Smooth muscle cell of bladder (primary cell): ENCODE measurements at places on chromosomes 12 and 14. TPM values are rescaled to one million over a fixed set of nuclear protein-coding genes. Genes with fewer than 3 reads are reported as not detected.

ZBTB1 gene
- total RNA-seq: 35.4 and 51.4 TPM in 2 replicates

ALG10B gene
- 1.4 and 2.4 TPM in 2 replicates for total RNA-seq

TMEM121 gene
- total RNA-seq: 10.0 and 10.2 TPM in 2 replicates

WNT5B gene
- total RNA-seq: 14.7 and 30.3 TPM in 2 replicates

RERG gene
- total RNA-seq: 0.28 TPM in 2 replicates

KLRB1 gene
- total RNA-seq: under 0.01 TPM in 1 of 2 replicates, not detected in the other

KRT75 gene
- not detected in 2 replicates for total RNA-seq

ARMH4 gene
- 1.00 and 4.0 TPM in 2 replicates for total RNA-seq

CD163 gene
- not detected in 2 replicates for total RNA-seq

P3H3 gene
- 78.9 and 105 TPM in 2 replicates for total RNA-seq

FSCB gene
- total RNA-seq: not detected in 2 replicates

TTC5 gene
- 19.3 and 21.0 TPM in 2 replicates for total RNA-seq

ADGRD1 gene
- total RNA-seq: 10.2 and 19.9 TPM in 2 replicates

TCP11L2 gene
- total RNA-seq: 42.4 and 65.1 TPM in 2 replicates

ERG28 gene
- 7.4 and 8.0 TPM in 2 replicates for total RNA-seq

FAM181A gene
- not detected in 2 replicates for total RNA-seq

SERPINA1 gene
- total RNA-seq: under 0.01 TPM in 1 of 2 replicates, not detected in the other

GAS2L3 gene
- 5.3 and 6.3 TPM in 2 replicates for total RNA-seq

SYCP3 gene
- 0.14 and 0.46 TPM in 2 replicates for total RNA-seq

DLGAP5 gene
- total RNA-seq: 3.6 and 4.0 TPM in 2 replicates

KTN1 gene
- total RNA-seq: 150 and 160 TPM in 2 replicates

PLD4 gene
- 0.09 and 0.14 TPM in 2 replicates for total RNA-seq

PLEKHG7 gene
- total RNA-seq: not detected in 2 replicates

ACOT4 gene
- total RNA-seq: 0.43 and 0.46 TPM in 2 replicates

FOXM1 gene
- total RNA-seq: 1.7 and 1.8 TPM in 2 replicates

KRT85 gene
- total RNA-seq: not detected in 2 replicates

EEF1AKMT3 gene
- total RNA-seq: 4.3 and 5.2 TPM in 2 replicates

RIC8B gene
- total RNA-seq: 8.8 and 11.9 TPM in 2 replicates
